ENCODE measurements at places on chromosomes 5 and 9. TPM values are rescaled to one million over a fixed set of nuclear protein-coding genes. Genes with fewer than 3 reads are reported as not detected.

The LTC4S gene
- total RNA-seq = 14.8 TPM

The SUSD3 gene
- 4.4 TPM for total RNA-seq

The PFN3 gene
- total RNA-seq = not detected

The OR2Y1 gene
- not detected for total RNA-seq

The CD72 gene
- 5.6 TPM for total RNA-seq

DNA sequence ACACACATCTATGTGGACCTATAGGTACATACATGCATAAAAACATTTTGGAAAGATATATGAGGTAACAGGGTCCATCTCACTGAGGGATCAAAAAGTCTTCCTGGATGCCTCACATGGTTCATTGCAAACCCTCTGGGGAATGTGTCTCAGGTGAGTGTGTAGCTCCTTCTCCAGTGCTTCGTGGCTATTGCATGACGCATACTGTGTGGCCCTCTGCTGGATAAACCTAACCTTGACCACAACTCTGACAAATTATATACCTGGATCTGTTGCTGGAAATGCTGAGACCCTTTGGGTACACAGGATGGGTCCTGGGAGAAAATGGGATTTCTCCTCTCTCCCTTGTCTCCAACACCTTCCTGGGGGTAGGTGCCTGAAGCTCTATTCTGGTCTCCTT lies 91.9 kb downstream of the JAKMIP2 start:
- DNase-seq = no peak

DNA sequence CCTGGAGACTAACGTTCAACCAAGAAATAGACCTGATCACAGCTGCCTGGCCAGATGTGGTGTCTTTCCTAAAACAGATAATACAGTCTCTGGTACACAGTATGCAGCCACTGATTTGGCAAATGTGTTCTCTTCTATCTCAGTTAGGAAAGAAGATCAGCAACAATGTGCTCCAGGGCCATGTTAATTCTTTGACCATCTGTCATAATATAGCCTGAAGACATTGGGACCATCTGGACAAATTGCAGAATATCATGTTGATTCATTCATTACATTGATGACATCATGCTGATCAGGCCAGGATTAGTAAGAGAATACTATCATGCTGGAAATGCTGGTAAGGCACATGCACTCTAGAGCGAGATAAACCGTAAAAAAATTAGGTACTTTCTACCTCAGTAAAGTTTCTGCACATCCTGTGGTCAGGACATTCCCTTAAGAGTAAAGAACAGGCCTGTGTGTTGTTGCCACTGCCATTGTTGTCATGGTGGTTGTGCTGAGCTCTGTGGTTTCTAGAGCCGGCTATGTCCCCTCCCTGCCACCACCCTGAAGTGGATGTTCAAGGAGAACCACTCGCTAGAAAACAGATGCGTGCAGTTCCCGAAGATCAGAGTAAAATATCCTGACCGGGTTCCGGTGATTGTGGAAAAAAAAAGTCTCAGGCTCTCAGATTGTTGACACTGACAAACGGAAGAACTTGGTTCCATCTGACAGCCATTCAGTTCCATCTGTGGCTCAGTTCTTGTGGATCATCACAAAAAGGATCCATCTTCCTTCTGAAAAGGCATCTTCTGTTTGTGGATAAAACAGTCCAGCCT lies 6.4 kb upstream of the JMY start:
- no peak for DNase-seq

DNA sequence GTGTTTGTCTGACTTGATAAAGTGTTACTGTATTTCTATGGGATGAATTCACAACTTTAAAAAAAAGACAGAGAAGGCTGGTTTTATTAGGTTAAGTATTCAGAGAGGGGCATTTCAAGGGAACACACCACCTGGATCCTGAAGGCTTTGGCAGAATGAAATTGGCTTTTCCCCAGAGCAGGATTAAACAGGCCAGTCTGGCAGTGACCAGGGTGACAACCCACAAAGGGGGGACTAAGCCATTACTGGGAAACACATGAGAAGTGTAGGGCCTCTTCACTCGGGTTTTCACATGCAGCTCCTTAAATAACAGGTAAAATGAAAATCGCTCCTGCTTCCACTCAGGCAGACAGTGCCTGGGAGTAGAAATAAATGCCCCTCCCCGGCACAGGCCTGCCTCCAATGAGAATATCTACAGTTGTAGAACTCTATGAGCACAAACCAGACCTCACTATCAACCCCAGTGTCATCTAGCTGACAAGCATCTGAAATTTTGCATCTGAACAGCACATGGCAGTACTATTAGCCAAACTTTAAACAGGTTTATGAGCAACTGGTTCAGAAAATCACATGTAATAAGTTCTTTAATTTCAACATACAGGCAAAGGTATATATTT lies 85.8 kb downstream of the LHFPL2 start:
- DNase-seq = no peak

DNA sequence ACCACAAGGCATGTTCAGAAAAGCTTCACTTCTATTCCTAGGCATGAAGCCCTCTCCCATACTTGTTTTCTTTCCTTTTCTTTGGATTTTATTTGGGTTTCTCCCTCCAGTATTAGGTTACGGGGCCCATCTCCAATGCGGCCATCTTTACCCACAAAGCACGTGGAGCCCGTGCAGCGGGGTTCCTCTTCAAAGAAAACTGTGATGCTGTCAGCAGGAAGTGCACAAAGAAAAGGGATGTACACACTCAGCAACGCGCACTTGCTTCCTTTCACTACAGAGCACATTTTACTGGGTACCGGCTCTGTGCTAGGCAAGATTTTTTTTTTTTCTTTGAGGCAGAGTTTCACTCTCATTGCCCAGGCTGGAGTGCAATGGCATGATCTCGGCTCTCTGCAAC lies 106.6 kb downstream of the COL23A1 start:
- DNase-seq = no peak

- DNase-seq = no peak
Observed at GRCh38 chr5:134493461-134494055, 31.9 kb upstream of the JADE2 start.

All from lower leg skin (tissue), 4 donors.